ENCODE measurements at places on chromosomes 12 and 14.

DNA sequence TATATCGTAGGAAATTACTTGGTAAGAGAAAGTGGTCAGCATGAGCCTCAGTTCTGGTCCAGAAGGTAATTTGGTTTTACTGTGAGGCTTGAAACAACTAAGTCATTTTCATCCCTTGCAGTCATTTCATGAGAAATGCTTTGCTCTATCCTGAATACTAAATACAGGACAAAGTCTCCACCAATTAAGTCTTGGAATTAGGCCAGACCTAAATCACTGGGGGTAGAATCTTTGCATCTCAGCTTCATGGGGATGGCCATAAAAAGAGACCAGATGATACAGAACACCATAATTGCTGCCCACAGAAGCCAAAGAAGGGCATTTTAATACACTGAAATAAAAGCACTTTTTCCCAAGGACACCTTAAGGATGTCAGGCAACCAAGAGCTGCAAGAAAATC lies 277.9 kb upstream of the DCN start:
- DNase-seq: no peak

GRCh38 chr12:124675881-124676713 lies 108.7 kb upstream of the NCOR2 start:
- no peak for DNase-seq

- no peak for DNase-seq
These were observed 13.8 kb downstream of the DTX1 start for GRCh38 chr12:113070117-113070906.

DNA sequence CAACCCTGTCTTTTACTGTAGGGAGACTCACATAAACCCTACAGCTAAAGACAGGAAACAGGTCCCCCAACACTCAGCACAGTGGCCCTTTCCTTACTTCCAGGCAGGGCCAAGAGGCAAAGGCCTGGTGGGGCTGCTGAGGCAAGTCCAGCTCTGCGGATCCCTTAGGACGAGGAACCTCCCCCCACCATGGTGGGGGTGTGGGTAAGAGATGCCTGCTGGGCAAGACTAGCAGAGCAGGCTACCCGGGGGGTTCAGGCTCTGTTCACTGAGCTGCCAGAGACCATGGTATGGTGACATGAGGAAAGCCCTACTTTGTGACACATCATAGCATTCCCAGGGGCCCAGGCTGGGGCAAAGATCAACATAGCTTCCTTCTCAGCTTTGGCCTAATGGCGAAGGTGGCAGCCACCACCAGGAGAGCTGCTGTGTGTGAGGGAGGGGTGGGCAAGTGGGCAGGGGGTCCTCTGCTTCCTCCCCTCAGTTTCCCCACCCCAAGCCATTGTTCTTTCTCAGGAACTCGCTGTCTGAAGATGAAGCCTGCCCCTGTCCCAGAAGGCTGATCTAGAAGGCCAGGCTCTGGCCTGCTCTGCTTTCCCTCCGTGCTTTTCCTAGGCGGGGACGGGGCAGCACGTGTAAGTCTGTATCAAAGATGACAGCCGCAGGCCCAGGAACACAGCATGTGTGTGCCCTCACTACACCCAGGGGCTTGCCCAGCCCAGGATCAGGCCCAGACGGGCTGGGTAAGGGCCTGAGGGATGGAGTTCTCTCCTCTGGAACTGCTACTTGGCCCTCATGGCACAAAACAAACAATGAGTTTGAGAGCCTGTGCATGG lies 10.1 kb upstream of the TINF2 start:
- no peak for DNase-seq

DNA sequence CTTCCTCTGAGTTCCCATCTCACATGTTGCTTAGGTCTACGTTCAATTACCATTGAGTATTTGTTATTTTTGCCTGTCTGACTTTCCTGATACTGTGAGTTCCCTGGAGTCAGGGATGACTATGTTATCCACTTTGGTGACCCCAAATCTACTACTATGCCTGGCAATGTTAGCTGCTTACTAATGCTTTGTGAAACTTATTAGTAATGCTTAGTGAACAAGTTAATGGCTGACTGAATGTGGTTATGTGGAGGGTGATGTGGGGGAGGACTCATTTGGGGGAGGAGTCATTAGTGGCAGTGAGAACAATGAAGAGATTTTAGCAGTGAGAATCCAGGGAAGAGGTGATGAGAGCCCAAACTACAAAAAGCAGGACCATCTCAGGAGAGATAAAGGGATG lies 121.6 kb downstream of the KTN1 start:
- no peak for DNase-seq

DNA sequence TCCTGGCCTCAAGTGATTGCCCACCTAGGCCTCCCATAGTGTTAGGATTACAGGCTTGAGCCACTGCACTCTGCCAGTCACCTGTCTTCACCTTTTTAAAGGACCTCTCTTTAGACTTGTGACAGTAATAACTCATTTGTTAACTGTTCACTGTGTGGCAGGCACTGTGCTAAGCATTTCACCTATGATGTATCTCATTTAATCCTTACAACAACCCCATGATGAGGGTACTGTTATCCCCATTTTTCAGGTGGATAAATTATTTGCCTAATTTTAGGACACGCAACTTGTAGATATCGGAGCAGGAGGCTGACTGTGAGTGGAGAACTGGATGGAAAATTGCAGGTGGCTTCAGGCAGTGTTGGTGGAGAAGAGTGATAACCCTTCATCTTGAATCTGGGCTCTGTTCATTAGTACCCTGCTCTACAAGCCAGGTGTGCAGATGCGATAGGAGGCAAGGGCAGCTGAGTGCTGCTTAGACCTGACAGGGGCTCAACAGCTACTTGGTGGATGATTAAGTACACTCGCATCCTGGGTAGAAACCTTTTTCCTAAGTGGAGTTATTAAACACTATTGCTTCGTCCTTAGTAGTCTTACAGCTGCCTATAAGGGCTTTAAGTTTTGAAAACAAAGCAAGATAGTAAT lies 2.7 kb downstream of the TCTN1 start:
- DNase-seq: no peak

DNA sequence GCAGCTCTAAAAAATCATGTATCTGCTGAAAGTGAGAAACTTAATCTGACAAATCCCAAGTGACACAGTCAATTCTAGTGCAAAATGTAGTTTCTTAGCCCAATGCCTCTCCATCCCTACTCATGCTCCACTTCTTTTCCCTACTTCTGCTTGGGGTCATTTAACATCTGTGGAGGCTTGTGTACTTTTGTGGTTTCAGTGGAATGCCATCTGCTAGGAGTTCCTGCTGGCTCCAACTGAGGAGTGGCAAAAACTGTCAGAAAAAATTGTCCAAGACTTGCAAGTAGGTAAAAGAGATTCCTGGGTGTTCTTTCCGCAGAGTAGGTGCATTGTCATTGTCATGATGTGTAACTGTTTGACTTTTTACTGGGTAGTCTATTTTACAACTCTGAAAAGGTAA lies 12.5 kb upstream of the AVPR1A start:
- no peak for DNase-seq

DNA sequence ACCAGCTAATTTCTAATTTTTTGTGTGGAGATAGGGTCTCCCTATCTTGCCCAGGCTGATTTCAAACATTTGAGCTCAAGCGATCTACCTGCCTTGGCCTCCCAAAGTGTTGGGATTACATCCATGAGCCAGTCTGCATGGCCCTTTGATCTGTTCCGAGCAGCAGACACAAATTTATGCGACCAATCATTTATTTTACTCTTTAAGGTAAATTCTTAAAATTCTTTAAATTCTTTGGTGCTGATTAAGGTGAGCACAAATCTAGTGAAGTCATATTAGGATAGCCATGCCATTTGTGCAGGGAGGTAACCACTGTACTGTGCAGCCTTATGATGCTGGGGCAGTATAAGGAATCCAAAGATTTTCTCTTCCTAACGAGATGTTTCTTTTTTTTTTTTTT lies 135.7 kb downstream of the SRGAP1 start:
- no peak for DNase-seq

- no peak for DNase-seq
These were observed 7.1 kb upstream of the SLCO1A2 start for GRCh38 chr12:21341769-21342168.

DNA sequence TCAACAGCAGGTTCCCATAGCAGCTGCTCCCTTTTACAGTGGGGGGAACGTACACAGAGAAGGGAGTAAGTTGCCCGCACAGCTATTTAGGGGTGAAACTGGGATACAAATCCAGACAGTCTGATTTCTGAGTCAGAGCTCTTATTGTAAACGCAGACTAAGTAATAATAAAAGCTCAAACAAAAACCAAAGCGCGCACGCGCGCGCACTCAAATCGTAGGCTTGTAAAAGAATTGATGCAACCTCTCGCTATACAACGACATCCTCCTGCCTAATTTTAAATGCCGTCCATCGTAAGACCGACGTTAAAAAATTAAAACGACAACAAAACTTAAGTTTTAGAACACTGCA lies 747 bp upstream of the DACT1 start:
- DNase-seq: peak; percentile 54

- no peak for DNase-seq
These were observed 3.7 kb upstream of the HSD17B6 start for GRCh38 chr12:56759263-56759908.

GRCh38 chr12:106865683-106866082 lies 90.0 kb upstream of the TMEM263 start:
- no peak for DNase-seq

DNA sequence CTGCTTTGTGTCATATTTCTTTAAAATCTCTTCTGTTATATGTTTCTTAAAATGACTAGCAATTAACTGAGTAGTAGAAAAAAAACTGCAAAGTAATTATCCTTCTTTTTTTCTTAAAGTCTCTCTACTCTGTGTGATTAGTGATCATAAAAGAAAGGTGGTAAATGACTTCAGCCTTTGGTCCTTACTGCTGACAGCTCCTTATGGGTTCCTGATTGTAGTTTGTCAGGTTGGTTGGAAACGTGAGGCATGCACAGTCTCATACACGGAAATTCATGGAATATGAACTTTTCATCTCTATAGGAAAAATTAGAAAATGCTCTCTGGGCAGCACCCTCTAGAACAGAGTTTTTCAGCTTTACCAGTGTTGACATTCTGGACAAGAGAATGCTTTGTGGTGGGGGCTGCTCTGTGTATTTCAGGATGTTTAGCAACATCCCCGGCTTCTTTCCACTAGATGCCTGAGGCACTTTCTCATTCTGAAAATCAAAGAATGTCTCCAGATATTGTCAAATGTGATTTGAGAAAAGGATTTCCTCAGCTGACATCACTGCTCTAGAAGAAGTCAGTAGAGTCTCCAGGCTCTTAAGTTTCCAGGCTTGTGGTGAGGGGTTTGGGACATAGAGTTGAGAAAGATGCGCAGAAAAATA lies 121.0 kb downstream of the PIK3C2G start:
- DNase-seq: peak; percentile 5

DNA sequence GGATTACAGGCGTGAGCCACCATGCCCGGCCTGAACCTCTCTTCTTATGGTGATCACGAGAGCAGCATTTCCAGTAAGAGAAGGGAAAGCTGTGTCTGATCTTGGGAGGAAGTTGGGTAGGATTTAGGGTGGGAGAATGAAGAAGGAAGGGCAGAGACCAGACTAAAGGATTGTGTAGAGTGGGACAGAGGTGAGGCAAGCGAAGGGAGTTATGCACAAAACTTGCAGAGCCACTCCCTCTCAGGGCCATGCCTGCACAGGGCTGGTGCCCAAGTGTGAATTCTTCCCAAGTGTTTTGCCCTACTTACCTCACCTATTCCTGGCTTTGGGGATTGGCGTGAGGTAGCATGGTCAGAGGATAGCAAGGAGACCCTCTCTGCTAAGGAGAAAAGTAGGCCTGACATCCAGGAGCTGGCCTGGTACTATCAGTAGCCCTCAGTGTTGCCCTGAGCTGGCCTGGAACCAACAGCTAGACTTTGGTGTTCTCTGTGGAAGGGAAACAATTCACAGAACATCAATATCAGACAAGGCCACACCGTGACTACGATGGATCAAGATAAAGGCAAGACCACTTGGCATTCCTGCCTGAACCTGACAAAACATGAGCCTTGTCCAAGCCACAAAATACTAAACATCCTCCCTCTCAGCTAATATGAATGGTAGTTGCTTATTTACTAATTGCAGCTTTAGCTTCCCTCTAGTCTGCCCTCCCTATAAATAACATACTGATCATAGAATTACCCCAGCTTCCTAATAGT lies 201.0 kb upstream of the AMIGO2 start:
- DNase-seq: no peak

DNA sequence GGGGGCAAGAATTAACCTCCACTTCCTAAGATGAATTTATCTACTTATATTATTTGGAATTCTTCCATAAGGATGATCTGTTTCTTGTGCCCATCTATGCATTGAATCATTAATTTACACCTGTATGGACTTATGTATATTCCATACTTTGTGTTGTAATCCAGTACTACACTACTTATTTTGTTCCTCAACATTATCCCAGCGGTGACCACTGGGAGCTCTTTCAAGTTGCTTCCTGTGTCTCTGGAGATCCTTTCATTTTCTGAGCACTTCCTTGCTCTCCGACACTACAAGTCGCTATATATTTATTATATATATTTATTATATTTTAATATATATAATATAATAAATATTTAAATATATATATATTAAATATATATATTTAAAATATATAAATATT lies 54.9 kb upstream of the SCN8A start:
- no peak for DNase-seq

DNA sequence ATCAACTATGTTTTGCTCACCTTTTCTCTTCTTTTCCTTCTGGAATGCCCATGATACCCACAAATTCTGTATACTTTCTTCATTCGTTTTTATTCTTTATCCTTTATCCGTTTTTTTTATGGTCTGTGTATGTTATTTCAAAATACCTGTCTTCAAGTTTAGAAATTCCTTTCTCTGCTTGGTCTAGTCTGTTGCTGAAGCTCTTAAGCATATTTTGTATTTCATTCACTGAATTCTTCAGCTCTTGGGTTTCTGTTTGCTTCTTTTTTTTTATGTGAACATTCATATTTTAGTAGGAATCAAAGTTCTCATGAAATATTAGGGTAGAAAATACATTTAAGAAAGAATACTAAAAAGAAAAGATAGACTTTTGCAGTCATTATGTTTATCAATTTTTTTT lies 22.7 kb upstream of the GTF2A1 start:
- no peak for DNase-seq

- no peak for DNase-seq
These were observed 55.3 kb downstream of the DACT1 start for GRCh38 chr14:58693048-58693447.

DNA sequence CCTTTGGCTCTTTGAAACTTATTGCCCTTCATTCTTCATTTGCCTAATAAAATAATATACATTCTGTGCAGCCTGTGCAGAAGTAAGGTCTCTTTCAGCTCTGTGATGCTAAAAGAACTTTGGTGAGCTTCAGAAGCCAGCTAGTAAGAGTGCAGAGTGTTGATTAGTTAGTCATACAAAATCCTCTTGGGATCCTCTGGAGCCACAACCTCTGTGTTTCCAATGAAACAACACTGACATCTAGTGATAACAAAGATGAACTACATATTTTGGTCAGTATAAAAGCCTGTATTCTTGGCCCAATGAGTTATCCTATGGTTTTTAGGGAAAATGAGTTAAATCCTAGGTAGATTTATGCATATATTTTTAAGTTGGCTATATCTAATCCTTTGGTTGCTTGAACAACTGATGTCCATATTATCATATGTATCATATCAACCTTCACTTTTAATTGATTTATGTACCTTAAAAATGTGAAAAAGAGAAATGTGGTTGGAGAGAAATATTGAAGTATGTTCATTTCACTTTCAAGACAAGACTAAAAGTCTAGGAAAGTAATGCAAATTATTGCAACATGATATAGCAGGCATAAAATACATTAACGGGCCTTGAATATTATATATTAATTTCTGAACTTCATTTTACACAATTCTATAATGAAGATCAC lies 158.4 kb downstream of the KLHL28 start:
- DNase-seq: peak; percentile 41

Measured in HTR-8/SVneo (cell line).